ENCODE measurements at places on chromosomes 7 and 10.

DNA sequence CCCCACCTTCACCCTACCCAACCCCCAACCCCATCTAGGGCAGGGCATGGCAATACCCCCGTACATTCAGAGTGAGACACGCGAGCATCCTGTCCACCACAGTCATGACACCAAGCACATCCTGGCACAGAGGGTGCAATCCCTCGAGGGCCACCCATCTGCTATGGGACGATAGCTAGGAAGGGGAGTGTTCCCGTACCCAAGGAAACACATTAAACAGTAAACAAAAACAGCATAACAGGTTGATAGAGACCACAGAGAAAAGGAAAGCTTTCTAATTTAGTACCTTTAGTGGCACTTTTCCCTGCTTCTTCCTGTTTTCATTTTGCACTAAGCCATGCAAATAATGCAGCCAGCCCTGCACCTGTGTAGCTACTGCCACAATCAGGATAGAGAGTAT lies 2.3 kb upstream of the SMKR1 start:
- no peak for DNase-seq

- DNase-seq, result peak; percentile 42
These were observed 185.6 kb downstream of the PLXNA4 start for GRCh38 chr7:132390705-132391104.

DNA sequence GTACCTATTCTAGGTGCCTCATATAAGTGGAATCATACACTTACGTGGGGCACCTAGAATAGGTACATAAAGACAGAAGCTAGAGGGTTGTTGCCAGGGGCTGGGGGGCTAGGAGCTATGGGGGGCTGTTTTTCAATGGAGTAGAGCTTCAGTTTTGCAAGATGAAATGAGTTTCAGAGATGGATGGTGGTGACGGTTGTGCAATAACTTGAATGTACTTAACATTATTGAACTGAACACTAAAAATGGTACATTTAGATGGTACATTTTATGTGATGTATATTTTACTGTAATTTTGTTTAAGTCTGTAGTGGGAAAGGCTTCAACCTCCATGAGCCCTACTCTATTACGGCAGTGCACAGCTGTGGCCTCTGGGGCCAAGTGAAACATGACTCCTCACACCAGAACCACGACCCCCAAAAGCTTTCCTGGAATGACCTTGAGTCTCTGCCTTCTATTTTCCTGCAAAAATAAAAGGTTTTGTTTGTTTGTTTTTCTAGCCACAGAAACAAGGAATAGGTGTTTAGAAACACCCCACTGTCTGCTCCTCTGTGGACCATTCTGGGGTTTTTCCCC lies 147.3 kb upstream of the PLXNA4 start:
- DNase-seq, result no peak

DNA sequence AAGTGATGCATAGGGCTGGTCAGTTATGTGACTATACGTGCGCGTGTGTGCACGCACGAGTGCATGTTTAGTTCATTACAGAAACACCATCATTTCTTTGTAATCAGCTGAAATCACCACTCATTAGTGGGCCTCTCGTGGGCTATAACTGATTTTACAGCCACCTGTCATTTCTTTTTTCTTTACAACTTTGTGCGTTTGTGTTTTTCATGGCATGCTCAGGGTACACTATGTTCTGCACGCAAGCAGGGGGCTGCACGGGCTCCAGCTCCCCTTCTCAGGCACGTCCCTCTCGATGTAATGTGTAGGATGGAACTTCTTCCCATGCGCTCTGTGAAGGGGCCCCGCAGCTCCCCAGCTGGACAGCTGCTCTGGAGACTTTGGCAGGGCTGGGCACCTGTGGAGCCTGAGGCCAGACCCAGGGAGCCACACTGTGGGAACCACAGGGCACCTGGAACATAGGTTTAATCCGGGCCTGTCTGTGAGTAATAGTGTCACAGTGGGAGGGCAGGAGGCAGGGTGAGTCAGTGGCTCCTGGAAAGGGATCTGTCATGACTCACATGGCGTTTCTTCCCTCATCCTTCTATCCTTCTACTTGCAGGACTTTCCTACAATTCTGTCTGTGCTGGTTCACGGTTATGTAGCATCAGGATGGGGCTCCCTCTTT lies 4.9 kb downstream of the GCK start:
- peak; percentile 71 for DNase-seq

DNA sequence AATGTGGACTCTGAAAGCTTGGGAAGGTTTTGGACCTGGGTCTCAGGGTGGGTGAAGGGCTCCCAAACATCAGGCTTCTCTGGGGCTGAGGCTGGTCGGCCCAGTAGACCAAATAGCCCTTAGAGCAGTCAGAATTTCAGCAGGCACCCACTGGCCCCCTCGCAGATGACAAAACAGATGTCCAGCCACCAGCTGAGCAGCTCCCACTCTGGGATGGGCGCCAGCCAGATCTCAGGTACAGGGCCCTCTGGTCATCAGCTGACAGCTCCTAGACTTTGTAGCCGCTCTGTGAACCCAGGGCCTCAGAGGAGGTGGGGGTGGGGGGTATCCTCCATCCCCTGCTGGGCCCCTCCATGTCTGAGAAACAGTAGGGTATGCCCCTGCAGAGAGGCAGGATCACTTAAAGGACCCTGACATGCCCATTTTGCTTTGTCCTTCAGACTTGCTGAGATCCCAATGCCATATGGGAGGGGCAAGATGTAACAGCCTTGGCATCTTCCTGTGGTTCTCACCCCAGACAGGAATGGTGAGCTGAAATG lies 26.5 kb downstream of the HSPA12A start:
- no peak for DNase-seq

All from fibroblast of pulmonary artery (primary cell).